ENCODE measurements at places on chromosomes 7 and 10.
A peak's percentile ranks its signal among the peaks of the same experiment; 100 is the strongest.

DNA sequence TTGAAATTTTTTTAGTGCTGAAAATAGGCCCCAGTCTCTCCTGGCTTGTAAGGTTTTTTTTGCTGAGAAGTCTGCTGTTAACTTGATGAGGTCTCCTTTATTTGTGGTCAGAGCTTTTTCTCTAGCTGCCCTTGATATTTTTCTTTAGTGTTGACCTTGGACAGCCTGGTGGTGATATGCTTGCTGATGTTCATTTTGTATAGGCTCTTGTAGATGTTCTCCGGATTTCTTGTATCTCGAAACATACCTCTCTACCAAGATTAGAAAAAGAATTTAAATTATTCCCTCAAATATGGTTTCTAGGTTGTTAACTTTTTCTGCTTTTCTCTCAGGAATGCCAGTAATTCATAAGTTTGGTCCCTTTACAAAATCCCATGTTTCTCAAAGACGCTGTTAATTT is 102.3 kb downstream of the TWIST1 start:
- DNase-seq: no peak

DNA sequence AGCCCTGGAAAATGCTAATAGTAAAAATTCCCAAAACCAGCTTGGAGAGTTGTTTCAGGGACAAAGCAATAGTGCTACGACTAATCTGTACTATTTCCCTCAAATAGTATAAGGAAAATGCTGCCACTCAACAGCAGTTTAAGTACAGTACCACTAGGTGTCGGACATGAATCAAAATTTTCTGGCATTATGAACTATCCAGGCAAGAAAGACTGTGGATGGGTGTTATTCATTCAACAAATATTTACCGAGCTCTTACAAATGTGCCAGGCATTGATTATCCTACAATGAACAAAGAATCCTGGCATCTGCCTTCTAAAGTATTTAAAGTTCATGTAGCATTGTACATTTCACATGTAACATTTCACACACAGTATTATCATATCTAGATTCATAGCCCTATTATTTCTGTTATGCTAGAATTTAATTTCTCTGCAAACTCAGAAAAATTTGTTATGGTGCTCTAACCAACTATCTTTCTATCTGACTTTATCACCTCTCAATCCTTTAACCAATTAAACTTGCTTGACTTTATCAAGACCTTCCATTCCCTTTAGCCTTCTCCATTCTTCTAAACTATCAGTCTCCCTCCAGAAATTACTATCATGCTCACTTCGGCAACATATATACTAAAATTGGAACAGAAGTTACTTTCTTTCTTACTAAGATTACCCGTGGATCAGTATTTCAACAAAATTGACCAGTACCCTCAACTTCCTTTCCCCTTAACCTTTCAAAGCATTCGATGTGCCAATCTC is 80.6 kb downstream of the ARHGAP21 start:
- no peak for DNase-seq

DNA sequence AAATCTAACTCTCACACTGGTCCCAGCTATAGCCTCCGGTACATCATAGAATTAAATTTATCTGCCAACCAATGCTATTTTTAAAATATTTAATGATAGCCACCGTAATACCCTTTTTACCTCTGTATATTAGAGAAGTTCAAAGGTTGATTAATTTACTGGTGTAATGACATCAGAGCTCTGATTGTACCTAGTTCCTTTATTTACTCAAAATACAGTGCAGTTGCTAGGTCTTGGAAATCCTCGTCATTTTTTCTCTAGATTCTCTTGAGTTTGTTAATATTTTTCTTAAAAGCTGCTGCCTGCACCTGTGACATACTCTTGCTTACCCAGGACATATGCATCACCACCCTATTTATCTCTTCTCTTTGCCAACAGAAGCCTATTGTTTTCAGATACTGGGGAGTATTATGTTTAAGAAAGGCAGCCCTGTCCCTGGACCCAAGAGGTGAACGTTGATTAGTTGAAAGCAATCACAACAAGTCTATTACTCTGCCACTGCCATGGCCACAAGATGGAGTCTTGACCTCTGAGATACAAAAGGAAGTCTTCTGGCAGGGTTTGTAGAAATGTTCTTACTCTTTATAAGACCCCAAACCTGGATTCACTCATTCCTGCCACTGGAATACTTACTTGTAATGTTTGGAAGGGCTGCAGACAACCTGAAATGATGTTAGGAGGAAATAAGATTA is 25.6 kb upstream of the TMEM26 start:
- no peak for DNase-seq

- DNase-seq: no peak
These were observed 213.6 kb upstream of the HGF start for GRCh38 chr7:81983406-81983805.

GRCh38 chr7:18610331-18610948 is 114.9 kb downstream of the HDAC9 start:
- no peak for DNase-seq

DNA sequence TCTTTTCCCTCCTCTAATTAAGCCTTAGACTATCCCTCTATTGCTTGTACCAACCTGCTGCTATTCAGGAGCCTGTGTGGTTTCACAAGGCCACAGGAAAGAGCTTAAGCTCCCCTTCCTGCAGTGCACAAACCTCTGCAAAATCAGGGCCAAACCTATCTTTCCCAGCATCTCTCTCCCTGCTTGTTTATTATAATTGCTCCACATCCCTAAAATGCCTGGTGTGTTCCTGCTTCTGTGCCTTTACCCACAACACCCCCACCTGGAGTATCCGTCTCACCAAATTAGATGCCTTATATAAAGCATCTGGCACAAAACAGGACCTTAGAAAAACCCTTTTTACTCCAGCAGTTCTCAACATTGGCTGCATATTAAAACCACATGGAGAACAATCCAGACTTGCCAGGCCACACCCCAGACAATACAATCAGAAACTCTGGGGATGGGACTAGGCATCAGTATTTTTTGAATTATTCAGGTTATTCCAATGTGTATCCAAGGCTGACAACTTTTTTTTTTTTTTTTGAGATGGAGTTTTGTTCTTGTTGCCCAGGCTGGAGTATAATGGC is 16.7 kb downstream of the SEC31B start:
- DNase-seq: no peak

GRCh38 chr7:140702774-140703173 is 6.3 kb downstream of the NDUFB2 start:
- no peak for DNase-seq

GRCh38 chr7:22025983-22026382 is 80.3 kb upstream of the CDCA7L start:
- no peak for DNase-seq

DNA sequence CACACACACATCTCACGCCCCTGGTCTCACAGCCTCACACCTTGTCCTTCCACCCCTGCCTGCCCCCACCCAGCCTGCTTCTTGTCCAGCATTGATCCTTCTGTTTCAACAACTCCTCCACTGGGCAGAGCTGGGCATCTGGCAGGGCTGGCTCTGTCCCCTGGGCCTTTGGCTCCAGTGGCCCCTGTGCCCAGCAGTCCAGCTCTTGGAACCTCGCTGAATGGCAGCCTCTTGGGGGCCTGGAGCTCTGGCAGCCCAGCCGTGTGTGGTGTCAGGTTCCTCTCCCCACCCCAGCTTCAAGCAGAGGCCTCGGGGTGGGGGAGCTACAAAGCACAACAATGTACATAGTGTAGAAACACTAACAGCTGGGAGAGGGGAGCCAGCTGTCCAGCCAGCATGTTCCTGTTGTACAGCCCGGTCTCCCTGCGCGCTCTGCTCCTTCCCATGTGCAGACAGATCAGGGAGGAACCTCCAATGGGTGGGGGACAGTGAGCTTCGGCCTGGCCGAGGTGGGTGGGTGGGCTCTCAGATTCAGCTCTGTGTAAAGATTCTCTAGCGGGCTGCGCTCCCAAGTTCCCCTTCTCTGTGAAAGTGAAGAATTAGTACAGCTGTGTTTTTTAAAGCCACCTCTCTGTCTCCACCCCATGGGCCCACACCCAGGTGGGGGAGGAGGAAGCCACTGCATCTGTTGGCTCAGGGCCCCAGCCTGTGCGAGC is 19.4 kb downstream of the ZMIZ2 start:
- no peak for DNase-seq

- DNase-seq: no peak
These were observed 31.0 kb upstream of the CBLL1 start for GRCh38 chr7:107712896-107713295.

GRCh38 chr10:123972481-123973401 is 81.1 kb upstream of the CPXM2 start:
- no peak for DNase-seq

GRCh38 chr10:28331841-28332240 is 29.0 kb upstream of the MPP7 start:
- DNase-seq: no peak

- DNase-seq: peak; percentile 8
These were observed 2.0 kb upstream of the STRA8 start for GRCh38 chr7:135231686-135232085.

DNA sequence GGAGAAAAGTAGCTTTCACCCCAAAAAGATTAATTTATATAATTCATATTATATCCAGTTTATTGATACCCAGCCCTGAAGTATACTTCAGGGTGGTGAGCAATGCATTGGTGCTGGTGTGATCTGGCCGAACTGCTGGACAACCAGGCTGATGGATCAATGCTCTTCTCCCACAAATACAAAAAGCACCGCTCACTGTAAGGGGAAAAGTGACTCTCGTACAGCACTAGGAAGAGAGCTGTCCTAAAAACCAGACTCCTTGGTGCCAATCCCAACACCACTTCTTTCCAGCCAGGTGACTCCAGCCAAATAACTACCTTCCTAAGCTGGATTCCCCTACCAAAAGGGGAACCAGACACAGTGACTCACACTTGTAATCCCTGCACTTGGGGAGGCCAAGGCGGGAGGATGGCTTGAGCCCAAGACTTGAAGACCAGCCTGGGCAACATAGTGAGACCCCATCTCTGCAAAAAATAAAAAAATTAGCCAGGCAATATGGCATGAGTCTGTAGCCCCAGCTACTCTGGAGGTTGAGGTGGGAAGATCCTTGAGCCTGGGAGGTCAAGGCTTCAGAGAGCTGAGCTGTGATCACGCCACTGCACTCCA is 13.1 kb upstream of the TNPO3 start:
- no peak for DNase-seq

DNA sequence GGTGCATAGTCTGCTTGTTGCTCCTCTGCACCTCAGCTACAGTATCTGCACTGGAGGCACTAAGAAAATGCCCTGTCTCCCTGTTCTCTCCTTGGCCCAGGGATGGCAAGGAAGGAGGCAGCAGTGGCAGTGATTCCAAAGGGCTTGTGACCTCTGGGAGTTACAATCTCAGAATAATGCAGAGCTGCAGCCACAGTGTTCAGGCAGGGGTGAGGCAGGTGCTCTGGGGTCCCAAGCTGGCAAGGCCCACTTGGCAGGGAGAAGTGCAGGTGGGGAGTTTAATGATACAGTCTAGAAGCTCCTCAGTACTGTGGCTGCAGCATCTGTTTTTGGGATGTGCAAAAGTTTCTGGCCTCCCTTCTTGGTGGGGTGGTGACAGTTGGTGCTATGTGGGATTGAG is 456.4 kb downstream of the CCSER2 start:
- DNase-seq: no peak

- no peak for DNase-seq
These were observed 335.3 kb downstream of the FGFR2 start for GRCh38 chr10:121262774-121263430.

- no peak for DNase-seq
These were observed 34.2 kb downstream of the C7orf33 start for GRCh38 chr7:148624735-148625134.

GRCh38 chr7:15368653-15369052 is 193.2 kb downstream of the AGMO start:
- no peak for DNase-seq

- DNase-seq: peak; percentile 34
These were observed 54.8 kb downstream of the OTUD1 start for GRCh38 chr10:23493711-23494110.

GRCh38 chr10:28363376-28363775 is 60.5 kb upstream of the MPP7 start:
- no peak for DNase-seq

- DNase-seq: no peak
These were observed 1.6 kb downstream of the DPYSL4 start for GRCh38 chr10:132188331-132188730.

GRCh38 chr7:16484453-16485158 is 19.1 kb upstream of the SOSTDC1 start:
- DNase-seq: no peak

DNA sequence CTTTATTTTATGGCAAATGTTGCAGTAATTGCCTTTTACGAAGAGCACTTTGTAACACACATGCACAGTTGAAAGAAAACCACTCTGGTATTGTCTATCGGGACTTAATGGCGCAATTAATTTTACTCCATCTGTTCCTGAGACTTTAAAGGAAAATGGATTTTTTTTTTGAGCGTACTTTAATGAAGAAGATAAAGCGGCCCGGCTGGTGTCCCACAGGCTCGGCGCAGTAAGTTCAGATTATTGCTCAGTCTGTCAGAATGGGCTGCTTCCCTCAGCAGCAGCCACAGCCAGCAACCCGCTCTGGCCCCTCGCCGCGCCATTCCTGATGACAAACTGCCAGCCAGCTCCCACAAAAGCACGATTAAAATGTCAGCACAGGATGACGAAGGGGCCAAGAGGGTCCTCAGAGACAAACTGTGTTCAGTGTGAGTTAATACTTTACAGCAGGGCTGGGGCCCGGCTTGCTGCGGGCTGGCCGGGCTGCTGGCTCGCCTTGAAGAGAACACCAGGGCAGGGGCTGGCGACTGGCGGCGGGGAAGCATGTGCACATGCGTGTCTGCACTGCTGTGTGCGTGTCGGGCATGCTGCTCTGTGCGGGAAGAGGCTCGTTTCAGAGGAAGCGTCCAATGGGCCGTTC is 501.0 kb upstream of the GALNT17 start:
- DNase-seq: no peak

DNA sequence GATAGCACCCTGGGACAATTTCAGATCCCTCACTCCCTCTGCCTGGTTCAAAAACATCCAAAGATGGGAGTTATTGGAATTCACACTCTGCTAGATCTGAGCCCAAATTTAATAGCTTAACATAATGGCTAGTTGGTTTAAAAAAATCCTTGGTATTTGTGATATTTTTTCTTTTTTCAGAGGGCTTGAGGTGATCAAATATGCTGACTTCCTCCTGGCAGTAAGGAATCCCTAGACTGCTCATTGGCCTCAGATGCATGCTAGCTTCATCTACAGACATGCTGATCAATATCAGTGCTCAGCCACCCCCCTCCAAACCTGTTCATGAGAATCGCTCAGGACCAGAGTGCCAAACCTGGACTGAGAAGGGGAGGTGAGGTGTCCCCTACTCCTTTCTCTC is 74.7 kb upstream of the PLPP4 start:
- no peak for DNase-seq

DNA sequence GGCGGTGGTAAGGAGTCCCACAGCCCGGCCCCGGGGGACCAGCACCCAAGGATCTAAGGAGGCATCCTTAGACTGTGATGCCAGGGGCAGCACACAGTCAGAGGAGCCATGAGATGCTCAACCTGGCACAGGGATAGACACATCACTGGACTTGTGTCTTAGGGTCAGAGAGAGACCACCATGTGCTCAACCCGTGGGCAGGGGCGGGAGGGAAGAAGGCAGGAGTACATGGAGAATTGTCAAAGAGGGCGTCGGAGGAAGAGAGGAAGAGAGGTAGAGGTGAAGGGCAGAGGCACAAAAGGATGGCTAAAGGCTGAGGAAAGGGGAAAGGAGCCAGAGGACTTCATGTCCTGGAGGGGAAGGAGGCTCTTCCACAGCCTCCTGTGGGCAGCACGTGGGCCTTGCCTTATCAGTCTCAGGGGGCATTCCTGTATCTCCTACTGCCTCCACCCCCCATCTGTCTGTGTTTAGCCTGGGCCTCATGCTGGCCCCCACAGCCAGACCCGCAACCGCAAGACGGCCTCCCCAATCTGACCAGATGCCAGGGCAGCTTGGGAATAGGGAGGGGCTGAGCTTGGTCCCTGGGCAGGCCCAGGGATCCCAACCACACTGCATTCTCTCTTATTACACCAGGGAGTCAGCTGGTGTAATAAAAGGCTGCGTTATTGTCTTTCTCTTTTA is 2.2 kb downstream of the ADCY1 start:
- no peak for DNase-seq

All from activated T-cell treated with anti-CD3 and anti-CD28 coated beads, Interleukin-2, amount 50 U/mL, for 48 hours (primary cell).